ENCODE measurements at places on chromosomes 4 and X.

GRCh38 chr4:55808186-55808585 lies 11.4 kb upstream of the EXOC1L start:
- no peak for DNase-seq

GRCh38 chr4:28562913-28563312 lies 1702.3 kb downstream of the STIM2 start:
- no peak for DNase-seq

DNA sequence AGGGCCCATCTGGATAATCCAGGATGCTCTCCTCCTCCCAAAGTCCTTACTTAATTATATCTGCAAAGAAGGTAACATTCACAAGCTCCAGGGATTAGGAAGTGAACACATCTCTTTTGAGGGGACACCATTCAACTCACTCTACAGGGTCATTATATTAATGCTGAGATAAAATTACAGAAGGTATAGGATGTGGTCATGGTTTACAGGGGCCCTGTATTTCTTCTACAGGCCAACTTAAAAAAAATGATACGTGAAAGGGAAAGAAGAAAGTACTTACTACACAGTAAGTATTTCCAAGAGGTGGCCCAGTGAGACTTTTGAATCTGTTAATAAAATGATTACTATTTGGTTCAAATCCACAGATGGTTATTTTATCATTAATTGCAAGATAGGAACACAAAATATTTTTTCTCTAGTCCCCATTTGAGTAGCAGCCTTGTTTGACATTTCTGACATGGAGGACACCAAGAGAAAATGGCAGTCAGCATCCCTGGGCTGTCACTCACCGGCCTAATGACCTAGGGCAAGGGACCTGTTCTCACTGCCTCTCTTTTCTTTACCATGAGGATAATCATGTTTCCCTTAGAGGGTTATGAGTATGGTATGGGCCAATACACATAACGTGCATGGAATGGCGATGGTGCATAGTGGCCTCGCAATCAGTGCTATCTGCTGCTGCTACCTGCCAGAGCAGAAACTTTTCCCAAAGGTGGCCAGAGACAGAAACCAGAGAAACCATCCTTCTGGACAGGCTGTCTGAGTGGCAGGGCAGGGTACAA lies 140.5 kb downstream of the PTTG2 start:
- no peak for DNase-seq

DNA sequence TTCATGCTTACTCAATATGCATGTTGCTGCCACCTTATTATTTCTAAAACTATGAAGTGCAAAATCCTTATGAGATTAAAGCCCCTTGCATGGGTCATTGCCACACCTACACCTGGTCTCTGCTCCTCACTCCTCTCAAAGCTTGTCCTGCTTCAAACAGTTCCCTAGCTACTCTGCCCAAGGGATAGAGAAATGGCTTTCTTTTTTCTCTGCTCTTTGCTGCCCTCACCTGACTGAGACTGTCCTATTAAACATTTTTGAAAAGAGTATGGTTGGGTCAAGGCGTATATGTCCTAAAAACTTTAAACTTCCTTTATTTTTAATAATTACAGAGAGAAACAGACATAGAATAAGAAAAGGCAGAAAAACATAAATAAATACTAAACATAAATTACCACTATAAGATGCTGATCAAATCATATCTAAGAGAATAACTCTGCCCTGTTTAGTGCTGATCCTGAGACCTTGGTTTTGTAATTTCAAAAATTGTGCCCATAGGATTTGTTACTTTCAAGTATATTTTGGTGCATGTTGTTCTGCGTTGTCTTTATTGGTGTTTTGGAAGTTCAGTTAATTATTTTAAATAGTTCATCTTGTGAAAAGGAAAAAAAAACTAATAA lies 704.9 kb upstream of the PABPC4L start:
- peak; percentile 1 for DNase-seq

Measured in GM03348 (cell line).